Suppressor macrophage (primary cell): ENCODE measurements at places on chromosomes 13 and 19.
A peak's percentile ranks its signal among the peaks of the same experiment; 100 is the strongest.

DNA sequence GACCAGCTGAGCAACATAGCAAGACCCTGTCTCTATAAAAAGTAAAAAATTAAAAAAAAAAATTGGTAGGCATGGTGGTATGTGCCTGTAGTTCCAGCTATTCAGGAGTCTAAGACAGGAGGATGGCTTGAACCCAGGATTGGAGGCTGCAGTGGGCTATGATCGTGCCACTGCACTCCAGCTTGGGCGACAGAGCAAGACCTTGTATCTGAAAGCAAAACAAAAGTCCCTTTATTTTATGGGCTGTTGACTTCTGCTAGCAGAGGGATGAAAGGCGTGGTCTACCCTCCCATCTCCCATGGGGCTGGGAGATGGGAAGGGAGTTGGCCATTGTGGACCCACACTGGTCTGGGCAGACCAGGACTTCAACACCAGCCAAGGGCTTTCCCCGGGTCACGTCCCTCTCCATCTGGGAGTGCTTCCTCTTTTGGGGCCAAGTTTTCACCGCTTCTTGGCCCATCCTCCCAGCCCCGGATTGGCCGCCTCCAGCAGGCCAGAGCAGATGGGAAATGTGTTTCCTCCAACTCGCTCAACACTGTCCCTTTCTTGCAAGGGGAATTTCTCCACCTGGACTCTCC, 2.2 kb upstream of the TNFSF9 start:
- DNase-seq, result peak; percentile 90

DNA sequence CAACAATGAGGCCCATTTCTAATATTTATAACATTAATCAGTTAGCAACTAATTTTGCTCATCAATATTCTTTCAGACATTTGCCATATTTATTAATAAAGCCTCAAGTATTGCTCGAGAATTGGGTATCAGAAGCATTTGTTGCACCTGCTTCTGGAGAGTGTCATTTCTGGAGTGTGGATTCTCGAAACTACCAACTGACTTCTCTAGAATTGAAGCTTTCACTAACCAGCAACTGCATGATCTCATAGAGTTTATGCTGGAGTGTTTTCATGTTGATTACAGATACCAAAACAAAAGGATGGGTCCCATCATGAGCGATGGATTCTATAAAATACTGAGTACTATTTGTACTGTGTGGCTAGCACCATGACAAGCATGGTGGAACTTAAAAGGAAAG, 121.0 kb upstream of the SLC7A1 start:
- DNase-seq, result no peak

- no peak for DNase-seq
Measured at GRCh38 chr19:44876930-44877535, 14.0 kb upstream of the TOMM40 start.

GRCh38 chr13:53422415-53422814, 393.8 kb downstream of the OLFM4 start:
- DNase-seq, result no peak

DNA sequence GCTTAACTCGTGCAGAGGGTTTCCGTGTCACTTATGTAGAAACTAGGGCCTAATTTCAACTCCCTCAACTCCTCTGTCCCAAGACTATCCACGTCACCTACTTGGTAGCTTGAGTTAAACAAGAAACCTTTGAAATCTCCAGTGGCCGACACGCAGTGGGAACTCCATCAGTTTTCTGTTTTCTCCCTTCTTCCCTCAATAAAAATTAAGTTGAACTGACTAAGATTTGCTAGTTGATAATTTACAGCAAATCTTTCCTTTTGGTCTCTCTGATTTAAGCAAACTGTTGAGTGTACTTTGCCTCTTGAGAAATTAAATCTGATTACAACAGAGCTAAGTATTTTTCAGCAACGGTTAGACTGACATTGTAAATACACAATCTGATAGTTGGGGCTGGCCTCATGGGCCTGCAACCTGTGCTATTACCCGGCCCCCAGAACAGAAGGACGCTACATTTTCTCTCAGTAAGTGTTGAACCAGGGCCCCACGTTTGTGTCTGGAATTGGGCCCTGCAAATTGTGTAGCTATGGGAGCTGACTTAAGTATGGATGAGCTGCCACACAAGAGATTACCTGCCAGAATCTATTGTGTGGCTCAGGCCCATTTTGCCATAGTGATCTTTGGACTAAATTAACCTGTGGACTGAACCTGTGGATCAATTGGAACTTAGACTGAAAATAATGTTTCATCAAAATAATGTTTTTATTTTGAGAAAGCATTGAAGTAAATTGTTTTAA, 708 bp upstream of the ESD start:
- no peak for DNase-seq

- no peak for DNase-seq
Measured at GRCh38 chr13:58583966-58584365, 952.4 kb downstream of the PCDH17 start.

DNA sequence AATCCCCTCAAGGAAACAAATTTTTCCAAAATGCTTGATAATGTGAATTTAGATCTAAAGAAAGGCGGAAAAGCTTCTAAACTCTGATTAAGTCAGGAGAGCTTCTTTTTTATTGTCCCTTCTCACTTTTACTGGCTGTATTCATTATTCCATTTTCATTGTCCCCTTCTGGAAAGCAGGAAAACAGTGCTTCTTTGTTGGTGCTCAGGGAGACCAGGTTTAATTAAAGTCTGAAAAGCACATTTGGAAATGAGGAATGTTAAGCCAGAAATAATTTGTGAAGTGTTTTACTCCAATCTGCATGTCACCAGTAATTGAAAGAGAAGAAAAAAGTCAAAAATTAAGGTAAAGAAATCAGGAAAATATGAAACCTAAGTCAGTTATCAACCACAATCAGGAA, 43.5 kb upstream of the TSC22D1 start:
- DNase-seq, result no peak

- no peak for DNase-seq
Measured at GRCh38 chr19:1079566-1080111, 12.7 kb downstream of the ARHGAP45 start.

DNA sequence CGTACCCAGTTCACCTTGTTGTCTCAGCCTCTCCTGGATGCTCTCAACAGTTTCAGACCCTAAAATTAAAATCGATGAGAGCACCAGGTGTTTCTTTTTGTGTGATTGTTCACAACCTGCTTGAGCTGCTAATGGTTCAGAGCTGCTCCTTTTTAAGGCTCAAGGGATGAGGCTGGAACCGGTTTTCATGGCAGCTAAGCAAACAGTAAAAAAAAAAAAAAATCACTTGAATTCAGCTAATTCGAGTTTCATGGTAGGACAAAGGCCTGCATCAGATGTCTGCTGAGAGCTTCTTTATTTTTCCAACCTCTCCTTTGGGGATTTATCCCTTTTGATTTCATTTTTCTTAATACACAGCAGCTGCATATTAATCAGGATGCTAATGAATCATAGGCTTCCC, 6.5 kb downstream of the SYCE2 start:
- DNase-seq, result no peak

GRCh38 chr13:30413842-30414241, 8.5 kb upstream of the UBE2L5 start:
- peak; percentile 46 for DNase-seq

- no peak for DNase-seq
Measured at GRCh38 chr13:75402787-75403186, 79.2 kb downstream of the TBC1D4 start.

GRCh38 chr13:112638919-112639318, 50.9 kb upstream of the ATP11A start:
- no peak for DNase-seq

DNA sequence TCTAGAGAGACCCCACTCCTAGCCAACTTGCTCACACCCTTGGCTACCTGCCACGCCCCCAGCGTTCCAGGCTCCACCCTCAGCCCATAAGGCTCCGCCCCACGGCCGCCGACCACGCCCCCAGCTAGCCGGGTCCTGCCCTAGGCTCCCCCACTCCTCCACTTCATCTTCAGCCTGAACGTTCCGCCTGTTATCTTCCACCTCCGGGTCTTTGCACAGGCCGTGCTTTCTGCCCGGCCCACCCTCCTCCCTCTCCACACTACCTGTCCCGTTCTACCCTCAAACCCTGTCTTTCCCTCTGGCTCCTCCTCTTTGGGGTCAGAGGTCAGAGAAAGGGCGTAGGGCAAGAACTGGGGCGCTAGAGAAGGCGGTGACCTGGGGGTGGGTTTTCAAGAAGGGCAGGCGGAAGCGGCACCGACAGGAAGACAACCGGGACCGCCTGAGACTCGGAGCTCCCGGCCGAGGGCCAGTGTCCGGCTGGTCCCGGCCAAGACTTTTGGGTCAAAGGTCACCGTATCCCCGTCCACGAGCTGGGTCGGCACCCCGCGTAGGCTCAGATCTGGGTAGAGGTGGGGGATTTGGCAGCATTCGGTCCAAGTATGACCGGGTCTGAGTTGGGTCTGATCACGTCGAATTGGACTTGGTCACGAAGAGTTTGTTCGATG, 2.2 kb downstream of the PDE4C start:
- DNase-seq, result peak; percentile 66

- DNase-seq, result no peak
Measured at GRCh38 chr19:35645680-35646511, 2.2 kb upstream of the COX6B1 start.

- DNase-seq, result no peak
Measured at GRCh38 chr19:49626226-49626625, 13.7 kb downstream of the RRAS start.

GRCh38 chr13:24036115-24036514, 124.4 kb upstream of the SPATA13 start:
- DNase-seq, result no peak

GRCh38 chr19:5900976-5901375, 2.6 kb downstream of the NDUFA11 start:
- no peak for DNase-seq

DNA sequence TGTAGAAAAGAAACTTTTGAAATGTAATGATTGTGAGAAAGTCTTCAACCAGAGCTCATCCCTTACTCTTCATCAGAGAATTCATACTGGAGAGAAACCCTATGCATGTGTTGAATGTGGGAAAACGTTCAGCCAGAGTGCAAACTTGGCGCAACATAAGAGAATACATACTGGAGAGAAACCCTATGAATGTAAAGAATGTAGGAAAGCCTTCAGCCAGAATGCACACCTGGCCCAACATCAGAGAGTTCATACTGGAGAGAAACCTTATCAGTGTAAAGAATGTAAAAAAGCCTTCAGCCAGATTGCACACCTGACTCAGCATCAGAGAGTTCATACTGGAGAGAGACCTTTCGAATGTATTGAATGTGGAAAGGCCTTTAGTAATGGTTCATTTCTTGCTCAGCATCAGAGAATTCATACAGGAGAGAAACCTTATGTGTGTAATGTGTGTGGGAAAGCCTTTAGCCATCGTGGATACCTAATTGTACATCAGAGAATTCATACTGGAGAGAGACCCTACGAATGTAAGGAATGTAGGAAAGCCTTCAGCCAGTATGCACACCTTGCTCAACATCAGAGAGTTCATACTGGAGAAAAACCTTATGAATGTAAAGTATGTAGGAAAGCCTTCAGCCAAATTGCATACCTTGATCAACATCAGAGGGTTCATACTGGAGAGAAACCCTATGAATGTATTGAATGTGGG, 19.3 kb downstream of the ZNF583 start:
- no peak for DNase-seq

DNA sequence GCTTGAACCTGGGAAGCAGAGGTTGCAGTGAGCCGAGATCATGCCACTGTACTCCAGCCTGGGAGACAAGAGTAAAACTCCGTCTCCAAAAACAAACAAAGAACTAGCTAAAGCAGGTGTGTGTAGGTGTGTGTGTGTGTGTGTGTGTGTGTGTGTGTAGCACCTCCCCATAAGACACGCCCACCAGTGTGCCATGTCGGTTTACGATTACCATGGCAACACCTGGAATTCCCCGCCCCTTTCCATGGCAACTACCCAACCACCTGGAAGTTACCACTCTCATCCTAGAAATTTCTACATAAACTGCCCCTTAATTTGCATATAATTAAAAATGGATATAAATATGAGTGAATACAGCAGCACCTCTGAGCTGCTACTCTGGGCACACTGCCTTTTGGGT, 80.9 kb upstream of the ADGRE5 start:
- no peak for DNase-seq

GRCh38 chr13:50691176-50691680, 152.3 kb downstream of the DLEU7 start:
- DNase-seq, result no peak

- DNase-seq, result no peak
Measured at GRCh38 chr19:47544476-47544875, 28.5 kb downstream of the ZNF541 start.

DNA sequence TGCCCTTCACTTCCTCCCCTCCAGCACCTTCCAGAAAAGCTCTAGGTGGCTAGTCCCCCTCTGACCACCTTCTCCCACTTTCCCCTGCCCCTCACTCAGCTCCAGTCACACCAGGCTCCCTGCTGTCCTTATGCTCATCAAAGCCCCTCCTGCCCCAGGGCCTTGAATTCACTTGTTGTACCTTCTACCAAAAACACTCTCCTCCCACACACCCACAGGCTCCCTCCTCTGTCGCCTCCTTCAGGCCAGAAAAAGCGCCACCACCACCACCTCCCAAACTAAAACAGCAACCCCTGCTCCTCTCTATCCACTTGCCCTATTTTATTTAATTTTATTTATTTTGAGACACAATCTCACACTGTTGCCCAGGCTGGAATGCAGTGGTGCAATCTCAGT, 4.8 kb upstream of the CEACAM16 start:
- no peak for DNase-seq

GRCh38 chr13:45385320-45385719, 32.9 kb downstream of the SLC25A30 start:
- DNase-seq, result no peak

GRCh38 chr19:51546650-51547396, 15.4 kb upstream of the SIGLEC6 start:
- DNase-seq, result peak; percentile 54

GRCh38 chr19:42024622-42025111, 30.6 kb upstream of the ATP1A3 start:
- no peak for DNase-seq

DNA sequence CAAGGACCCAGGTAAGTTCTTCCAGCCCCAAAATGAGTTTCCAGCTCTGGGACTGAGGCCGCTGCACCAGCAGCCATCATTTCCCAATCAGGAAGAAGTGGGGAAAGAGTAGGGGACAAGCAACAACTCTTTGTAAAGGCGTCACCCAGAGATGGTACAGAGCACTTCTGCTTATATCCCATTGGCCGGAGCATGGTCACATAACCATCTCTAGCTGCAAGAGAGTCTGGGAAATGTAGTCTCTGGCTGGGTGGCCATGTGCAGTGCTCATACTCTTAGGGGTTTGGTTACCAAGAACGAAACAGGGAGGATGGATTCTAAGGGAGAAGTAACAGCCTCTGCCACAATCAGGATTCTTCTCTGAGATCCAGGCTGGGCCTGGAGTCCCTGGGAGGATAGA, 26.3 kb downstream of the CKM start:
- peak; percentile 70 for DNase-seq

- no peak for DNase-seq
Measured at GRCh38 chr19:35083691-35084508, 31.7 kb upstream of the FXYD3 start.

DNA sequence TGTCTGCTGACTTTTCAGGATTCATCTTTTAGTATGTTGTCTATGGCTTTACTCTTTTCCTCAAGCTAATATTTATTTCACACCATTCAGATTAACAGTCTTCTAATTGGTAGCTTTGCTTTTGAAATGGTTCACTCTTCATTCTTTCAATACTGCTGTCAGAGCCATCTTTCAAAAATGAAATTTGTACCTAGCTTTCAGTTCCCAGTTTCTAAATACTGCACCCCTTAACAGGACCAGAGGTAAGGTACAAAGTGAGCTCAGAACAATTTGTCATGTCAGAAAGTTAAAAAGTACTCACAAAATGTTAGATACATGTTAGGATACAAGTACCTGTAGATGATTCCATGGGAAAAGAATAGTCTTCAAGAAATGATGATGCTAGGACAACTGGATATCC, 83.0 kb downstream of the FNDC3A start:
- DNase-seq, result no peak

- no peak for DNase-seq
Measured at GRCh38 chr19:44113784-44114390, 688 bp downstream of the ZNF225 start.
